ENCODE measurements at places on chromosomes 11 and 22. TPM values are rescaled to one million over a fixed set of nuclear protein-coding genes. Genes with fewer than 3 reads are reported as not detected.

The SF3A1 gene
- 21.6 TPM for polyA plus RNA-seq

The CBLIF gene
- not detected for polyA plus RNA-seq

The OR5P2 gene
- not detected for polyA plus RNA-seq

The BEST1 gene
- 1.3 TPM for polyA plus RNA-seq

The PGA5 gene
- polyA plus RNA-seq: 0.17 TPM

The APOA1 gene
- polyA plus RNA-seq: 4.9 TPM

- DNase-seq: no peak
- no peaks in the 10 kb centered on the region for H3K4me1 ChIP-seq
- H3K4me3 ChIP-seq: no peak overlapping the region
- no peak overlapping the region for H3K27ac ChIP-seq
- H3K36me3 ChIP-seq: no peaks in the 10 kb centered on the region
Observed at GRCh38 chr11:120109531-120109930, 28.4 kb downstream of the TRIM29 start.

DNA sequence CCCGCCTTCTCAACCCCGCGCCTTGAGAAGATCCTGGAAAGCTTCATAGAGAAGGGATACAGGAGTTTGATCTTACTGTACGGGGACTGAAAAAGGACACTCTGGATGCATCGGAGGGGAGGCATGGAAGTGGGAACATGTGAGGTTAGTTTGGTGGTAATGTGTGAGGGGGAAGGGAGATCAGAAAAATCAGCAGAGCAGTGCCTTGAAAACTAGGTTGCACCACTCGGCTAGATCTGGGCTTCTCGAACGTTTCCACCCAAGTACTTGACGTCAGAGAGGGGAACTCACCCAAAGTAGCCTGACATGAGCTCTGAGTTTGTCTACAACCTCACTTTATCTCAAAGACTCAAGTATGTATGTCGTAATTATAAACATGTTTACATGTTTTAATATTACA lies 14.5 kb downstream of the USP35 start:
- no peaks in the 10 kb centered on the region for H3K36me3 ChIP-seq
- H3K4me1 ChIP-seq: peaks cover 1% of the 10 kb centered on the region
- no peak for DNase-seq
- no peak overlapping the region for H3K27ac ChIP-seq
- no peaks in the 10 kb centered on the region for H3K27me3 ChIP-seq
- no peak overlapping the region for H3K4me3 ChIP-seq

- no peak for DNase-seq
- H3K27me3 ChIP-seq: no peaks in the 10 kb centered on the region
- H3K36me3 ChIP-seq: no peaks in the 10 kb centered on the region
- H3K4me3 ChIP-seq: no peak overlapping the region
Observed at GRCh38 chr11:103609117-103610066, 427.0 kb upstream of the DDI1 start.

GRCh38 chr11:45553383-45553936 lies 112.0 kb downstream of the CHST1 start:
- no peaks in the 10 kb centered on the region for H3K4me1 ChIP-seq
- no peak overlapping the region for H3K4me3 ChIP-seq
- no peaks in the 10 kb centered on the region for H3K36me3 ChIP-seq
- H3K27me3 ChIP-seq: no peaks in the 10 kb centered on the region
- H3K27ac ChIP-seq: no peak overlapping the region

DNA sequence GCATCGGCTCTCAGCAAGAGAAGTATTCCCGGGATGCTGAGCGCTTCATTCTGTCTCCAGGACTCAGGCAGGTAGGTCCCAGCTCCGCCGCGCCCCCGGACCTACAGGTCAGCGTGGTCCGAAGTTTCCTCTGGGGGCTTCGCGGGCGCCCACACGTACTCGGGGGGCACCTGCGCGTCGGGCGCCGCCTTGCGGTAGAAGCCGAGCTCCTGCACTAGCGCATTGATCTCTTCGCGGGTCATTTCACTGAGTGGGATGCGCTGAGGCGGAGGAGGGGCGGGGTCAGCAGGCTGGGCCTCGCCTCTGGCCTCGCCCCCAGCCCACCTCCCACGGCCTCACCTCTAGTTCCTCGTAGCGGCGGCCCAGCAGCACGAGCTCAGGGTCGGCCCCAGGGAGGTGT lies 2.5 kb downstream of the SELENOM start:
- peak overlapping the region; percentile 89 for H3K27ac ChIP-seq
- peaks cover 32% of the 10 kb centered on the region for H3K4me1 ChIP-seq
- no peaks in the 10 kb centered on the region for H3K36me3 ChIP-seq
- no peak for DNase-seq
- no peaks in the 10 kb centered on the region for H3K27me3 ChIP-seq
- H3K4me3 ChIP-seq: no peak overlapping the region

DNA sequence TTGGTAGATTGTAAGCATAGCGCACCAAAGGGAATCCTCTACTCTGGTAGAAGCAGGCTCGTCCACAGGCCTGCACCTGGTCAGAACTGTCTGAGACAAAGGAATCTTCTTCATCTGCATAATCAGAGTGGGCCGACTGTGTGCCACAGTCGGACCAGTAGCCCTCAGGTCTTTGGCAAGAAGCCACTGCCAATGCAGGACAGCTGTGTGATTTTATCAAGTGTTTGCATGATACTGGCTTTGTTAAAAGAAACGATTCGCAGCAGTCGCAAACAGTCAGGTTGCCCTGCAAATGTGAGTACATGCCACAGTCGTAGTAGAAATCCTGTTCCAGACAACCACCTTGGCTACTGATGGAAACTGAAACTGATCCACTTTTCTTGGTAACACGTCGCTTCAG lies 4.9 kb upstream of the CCDC34 start:
- no peaks in the 10 kb centered on the region for H3K27me3 ChIP-seq
- peaks cover 6% of the 10 kb centered on the region for H3K36me3 ChIP-seq
- DNase-seq: no peak
- H3K4me1 ChIP-seq: peaks cover 5% of the 10 kb centered on the region
- H3K27ac ChIP-seq: no peak overlapping the region
- no peak overlapping the region for H3K4me3 ChIP-seq

DNA sequence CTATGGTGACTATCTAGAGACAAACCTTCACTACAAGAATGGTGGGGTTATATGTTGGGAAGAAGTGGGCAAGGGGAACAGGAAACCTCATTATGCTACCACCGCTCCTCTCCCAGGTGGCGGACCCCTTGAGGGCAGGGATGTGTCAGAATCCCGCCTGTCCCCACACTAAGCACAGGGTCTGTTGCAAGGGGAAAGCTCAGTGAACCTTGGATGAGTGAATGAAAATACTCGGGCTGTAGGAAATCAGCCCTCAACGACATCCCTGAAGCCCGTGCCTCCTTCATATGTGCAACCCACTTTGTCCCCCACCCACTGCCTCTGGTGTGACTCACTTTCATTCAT lies 68.2 kb upstream of the AMPD3 start:
- no peaks in the 10 kb centered on the region for H3K36me3 ChIP-seq
- no peak overlapping the region for H3K4me3 ChIP-seq
- H3K27ac ChIP-seq: peak overlapping the region; percentile 46
- H3K4me1 ChIP-seq: peaks cover 11% of the 10 kb centered on the region
- DNase-seq: no peak

DNA sequence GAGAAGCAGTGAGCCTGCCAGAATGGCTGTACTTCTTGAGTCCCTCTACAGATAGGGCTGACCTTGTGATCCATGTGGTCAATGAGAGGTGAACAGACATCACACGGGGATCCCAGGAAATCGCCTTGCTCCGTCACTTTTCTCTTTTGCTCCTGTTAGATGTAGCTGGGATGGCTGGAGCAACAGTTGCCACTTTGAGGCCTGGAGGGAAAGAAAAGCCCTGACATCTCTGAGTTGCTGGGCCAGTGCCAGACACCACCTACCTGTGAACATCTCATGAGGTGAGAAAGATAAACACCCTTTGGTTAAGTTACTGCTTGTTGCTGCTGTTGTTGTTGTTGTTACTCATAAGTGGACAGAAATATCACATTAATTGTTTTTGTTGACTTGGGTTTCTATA lies 840.3 kb downstream of the TBC1D22A start:
- H3K4me1 ChIP-seq: no peaks in the 10 kb centered on the region
- H3K4me3 ChIP-seq: no peak overlapping the region
- no peak overlapping the region for H3K27ac ChIP-seq
- no peaks in the 10 kb centered on the region for H3K27me3 ChIP-seq
- no peak for DNase-seq
- no peaks in the 10 kb centered on the region for H3K36me3 ChIP-seq

DNA sequence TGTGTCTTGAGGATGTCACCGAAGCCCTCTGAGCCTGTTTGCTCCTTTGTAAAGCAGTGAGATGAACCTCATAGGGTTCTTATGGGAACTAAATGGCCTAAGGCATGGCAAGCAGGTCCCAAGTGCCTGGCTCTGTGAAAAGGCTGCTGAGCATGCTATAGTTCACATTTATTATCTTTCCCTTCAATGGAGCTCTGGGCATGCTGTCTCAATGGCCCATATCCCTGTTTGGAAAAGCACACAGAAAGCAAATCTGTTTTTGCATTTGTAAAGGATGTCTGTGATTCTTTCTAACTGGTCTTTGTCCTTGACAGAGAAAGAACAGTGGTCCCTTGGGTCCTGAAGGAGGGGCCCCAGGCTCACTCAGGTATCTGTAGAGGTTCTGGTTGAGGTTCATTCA lies 26.4 kb downstream of the RTCB start:
- no peaks in the 10 kb centered on the region for H3K4me1 ChIP-seq
- H3K4me3 ChIP-seq: no peak overlapping the region
- DNase-seq: no peak
- H3K27ac ChIP-seq: no peak overlapping the region
- H3K36me3 ChIP-seq: peaks cover 51% of the 10 kb centered on the region

All from psoas muscle (tissue), 8 donors.